ENCODE measurements at places on chromosomes 1 and 21. TPM values are rescaled to one million over a fixed set of nuclear protein-coding genes. Genes with fewer than 3 reads are reported as not detected.

Gene C1QB
- total RNA-seq = not detected

Gene ERVH48-1
- under 0.01 TPM for total RNA-seq

Gene RNF186
- 0.12 TPM for total RNA-seq

Gene HES4
- total RNA-seq = 3.7 TPM

Gene PRAMEF15
- total RNA-seq = not detected

Gene TNFSF4
- 0.66 TPM for total RNA-seq

Gene ZBTB8OS
- total RNA-seq = 29.8 TPM

Gene ANGPTL3
- total RNA-seq = not detected

Gene ZNF691
- total RNA-seq = 10.4 TPM

Gene CAMK1G
- 8.4 TPM for total RNA-seq

Gene IGSF9
- total RNA-seq = under 0.01 TPM

Gene EFNA1
- 0.22 TPM for total RNA-seq

Gene KCNJ15
- total RNA-seq = 0.75 TPM

Gene ASCL5
- total RNA-seq = not detected

Gene PRKCZ
- 8.2 TPM for total RNA-seq

Gene KDF1
- not detected for total RNA-seq

Gene TNFRSF18
- total RNA-seq = 0.12 TPM

Gene PDC
- total RNA-seq = not detected

Gene UBE2U
- total RNA-seq = not detected

Gene DRAM2
- total RNA-seq = 54.8 TPM

Gene PLEKHG5
- total RNA-seq = 17.0 TPM
